ENCODE measurements at places on chromosomes 13 and 19. TPM values are rescaled to one million over a fixed set of nuclear protein-coding genes. Genes with fewer than 3 reads are reported as not detected.

DNA sequence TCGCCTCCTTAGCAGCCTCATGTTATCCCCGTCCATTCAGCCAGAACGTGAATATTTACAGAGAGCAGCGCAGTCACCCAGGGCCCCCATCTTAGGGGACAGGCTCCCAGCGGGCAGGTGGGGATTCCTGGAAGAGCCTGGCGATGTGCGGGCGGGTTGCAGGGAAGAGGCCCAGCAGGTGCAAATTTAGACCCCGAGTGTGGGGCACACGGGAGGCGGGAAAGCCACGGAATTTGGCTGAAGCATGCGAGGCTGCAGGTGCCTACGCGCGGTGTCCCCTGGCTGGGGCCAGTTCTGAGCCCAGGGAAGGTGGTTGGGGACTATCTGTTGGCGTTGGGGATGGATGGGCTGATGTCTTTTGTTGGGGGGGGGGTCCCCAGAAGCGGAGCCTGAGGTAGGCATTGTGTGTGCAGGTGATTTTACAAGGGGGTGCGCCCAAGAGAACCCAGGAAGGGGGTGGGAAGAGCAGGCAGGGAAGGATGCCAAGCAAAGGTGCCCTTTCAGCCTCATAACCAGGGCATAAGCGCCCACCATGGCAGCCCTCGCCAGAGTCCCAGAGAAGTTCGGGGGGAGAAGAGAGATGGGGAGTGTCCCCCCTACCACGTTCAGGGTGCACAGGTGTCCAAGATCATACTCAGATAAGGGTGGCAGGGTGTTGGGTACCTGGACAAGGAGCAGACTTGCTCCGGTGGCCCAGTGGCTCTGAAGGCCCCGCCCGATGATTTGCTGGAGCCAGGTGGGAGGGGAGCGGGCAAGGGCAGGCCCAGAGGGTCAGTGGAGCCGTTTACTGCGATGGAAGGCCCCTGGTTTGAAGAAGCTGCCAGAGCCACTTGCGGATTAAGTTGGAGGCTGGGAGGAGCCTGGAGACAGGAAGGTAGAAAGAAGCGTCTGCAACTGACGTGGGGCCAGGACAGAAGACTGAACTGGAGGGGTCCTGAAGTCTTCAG, 1.2 kb downstream of the TPGS1 start:
- peak overlapping the region; percentile 95 for H3K4me3 ChIP-seq
- H3K27me3 ChIP-seq = no peaks in the 10 kb centered on the region
- peaks cover 42% of the 10 kb centered on the region for H3K4me1 ChIP-seq
- H3K27ac ChIP-seq = peak overlapping the region; percentile 92

DNA sequence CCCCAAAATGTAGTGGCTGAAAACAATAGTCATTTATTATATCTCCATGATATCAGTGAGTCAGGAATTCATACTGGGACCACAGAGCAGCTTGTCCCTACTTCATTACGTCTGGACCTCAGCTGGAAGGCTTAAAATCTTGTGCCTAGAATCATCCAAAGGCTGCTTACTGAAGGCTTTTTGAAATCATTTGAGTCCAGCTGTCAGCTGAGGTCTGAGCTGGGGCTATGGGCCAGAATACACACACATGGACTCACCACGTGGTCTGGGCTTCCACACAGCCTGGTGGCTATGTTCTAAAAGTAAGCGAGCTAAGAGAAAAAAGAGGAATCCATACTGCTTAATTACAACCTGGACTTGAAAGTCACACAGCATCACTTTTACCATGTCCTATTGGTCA, 209.2 kb downstream of the KCTD12 start:
- peaks cover 4% of the 10 kb centered on the region for H3K27me3 ChIP-seq
- no peak for DNase-seq
- no peak overlapping the region for H3K27ac ChIP-seq
- no peaks in the 10 kb centered on the region for H3K4me1 ChIP-seq

- H3K27me3 ChIP-seq = no peaks in the 10 kb centered on the region
- no peak overlapping the region for H3K4me3 ChIP-seq
- DNase-seq = no peak
- H3K36me3 ChIP-seq = peaks cover 50% of the 10 kb centered on the region
- no peak overlapping the region for H3K27ac ChIP-seq
- H3K4me1 ChIP-seq = peaks cover 15% of the 10 kb centered on the region
These were observed 3.9 kb upstream of the ZNF460 start for GRCh38 chr19:57276430-57276829.

- no peaks in the 10 kb centered on the region for H3K36me3 ChIP-seq
- DNase-seq = peak; percentile 7
- no peaks in the 10 kb centered on the region for H3K4me1 ChIP-seq
- peaks cover 11% of the 10 kb centered on the region for H3K27me3 ChIP-seq
- no peak overlapping the region for H3K27ac ChIP-seq
These were observed 235.9 kb downstream of the NHLRC3 start for GRCh38 chr13:39273953-39274738.

DNA sequence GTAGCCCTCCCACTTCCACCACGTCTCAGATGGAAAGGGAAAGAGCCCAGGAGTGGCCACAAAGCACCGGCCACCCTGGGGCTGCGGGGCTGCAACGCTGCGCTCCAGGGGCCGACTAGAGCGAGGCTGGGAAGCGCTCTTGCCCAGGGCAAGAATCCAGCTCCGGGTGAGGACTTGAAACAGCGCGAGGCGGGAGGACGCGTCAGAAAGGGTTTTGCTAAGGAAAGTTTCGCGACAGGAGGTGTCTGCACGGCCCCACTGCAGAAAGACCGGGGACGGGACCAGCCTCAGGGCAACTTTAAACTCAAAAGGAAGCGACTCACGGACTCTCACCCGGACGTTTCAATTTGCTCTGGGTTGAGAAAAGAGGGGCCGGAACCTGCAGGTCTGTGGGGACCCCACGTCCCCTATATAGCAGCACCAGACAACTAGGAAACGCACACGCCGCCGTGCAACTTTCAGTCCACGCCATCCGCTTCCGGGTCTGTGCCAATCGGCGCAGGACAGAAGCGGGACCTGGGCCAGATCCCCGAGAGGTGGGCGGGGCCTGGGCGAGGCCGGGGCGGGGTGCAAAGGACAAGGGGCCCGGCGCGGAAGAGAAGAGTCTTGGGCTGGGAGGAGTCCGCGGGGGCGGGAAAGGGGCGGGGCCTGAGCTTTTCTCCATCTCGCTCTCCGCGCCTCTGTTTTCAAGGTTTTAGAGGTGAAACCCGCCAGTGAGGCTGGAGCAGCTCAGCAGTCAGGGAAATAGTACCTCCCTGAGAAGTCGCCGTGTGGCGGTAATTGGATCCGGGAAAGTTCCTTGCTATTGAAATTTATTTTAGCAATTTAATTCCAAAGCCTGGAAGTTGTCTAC, at the start of gene ZNF816:
ZNF816 (minus strand) TSS at position 488 of the 853 bp plus-strand sequence. CDS start 6,792 bp downstream, outside the sequence.
- H3K36me3 ChIP-seq = peaks cover 43% of the 10 kb centered on the region
- H3K4me1 ChIP-seq = peaks cover 26% of the 10 kb centered on the region
- no peaks in the 10 kb centered on the region for H3K27me3 ChIP-seq
- peak; percentile 100 for DNase-seq

DNA sequence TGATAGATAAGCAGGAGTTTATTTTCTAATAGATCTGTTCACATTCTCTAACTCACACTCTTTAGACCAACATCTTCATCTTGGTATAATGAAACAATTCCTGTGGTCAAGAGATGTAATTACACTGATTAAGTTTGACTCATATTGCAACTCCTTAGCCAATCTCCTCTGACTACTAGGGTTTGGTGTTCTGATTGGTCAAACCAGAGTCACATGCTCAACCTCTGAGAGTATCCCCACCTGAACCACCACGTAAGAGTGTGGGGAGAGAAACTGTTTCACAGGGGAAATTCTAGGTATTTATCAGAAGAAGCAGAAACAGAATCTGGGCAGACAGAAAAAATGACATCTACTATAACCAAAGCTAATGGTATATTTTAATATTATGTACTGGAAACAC, 42.4 kb downstream of the UQCRFS1 start:
- no peaks in the 10 kb centered on the region for H3K4me1 ChIP-seq
- peaks cover 5% of the 10 kb centered on the region for H3K27me3 ChIP-seq
- H3K4me3 ChIP-seq = no peak overlapping the region
- no peak overlapping the region for H3K27ac ChIP-seq

Gene IGFL4
- not detected for total RNA-seq

Data from activated CD4-positive, alpha-beta T cell treated with anti-CD3 and anti-CD28 coated beads for 36 hours (primary cell).